ENCODE measurements at places on chromosomes 6 and 20. TPM values are rescaled to one million over a fixed set of nuclear protein-coding genes. Genes with fewer than 3 reads are reported as not detected.
A peak's percentile ranks its signal among the peaks of the same experiment; 100 is the strongest.

The GABRR1 gene
- not detected for total RNA-seq

The SMLR1 gene
- not detected for total RNA-seq

The NEDD9 gene
- 40.9 TPM for total RNA-seq

The BTN1A1 gene
- not detected for total RNA-seq

The MOXD1 gene
- not detected for total RNA-seq

The MUCL3 gene
- total RNA-seq: not detected

The MYBL2 gene
- 0.56 TPM for total RNA-seq

The GNAS-AS1 gene
- not detected for total RNA-seq

DNA sequence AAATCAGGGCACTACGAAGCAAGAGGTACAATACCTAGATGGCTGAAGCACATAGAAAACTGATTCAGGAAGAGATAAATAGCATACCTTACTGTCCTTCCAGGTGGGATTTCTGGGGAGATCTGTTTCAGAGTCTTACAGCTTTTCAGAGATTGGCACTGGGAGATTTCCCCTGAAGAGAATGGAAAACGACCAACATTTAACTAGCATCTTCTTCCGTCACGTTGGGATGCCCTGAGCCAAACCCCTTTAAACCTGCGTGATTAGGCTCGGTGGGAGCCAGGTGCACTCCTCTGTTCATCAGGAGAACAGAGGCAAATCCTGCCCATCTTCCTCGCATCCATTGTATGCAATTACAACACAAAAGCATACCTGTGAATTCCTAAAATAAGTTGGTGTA lies 614.5 kb downstream of the HDGFL1 start:
- no peaks in the 10 kb centered on the region for H3K4me1 ChIP-seq
- no peak overlapping the region for H3K27ac ChIP-seq
- DNase-seq: no peak
- no peaks in the 10 kb centered on the region for H3K27me3 ChIP-seq
- H3K36me3 ChIP-seq: no peaks in the 10 kb centered on the region

GRCh38 chr6:122068291-122068769 lies 331.1 kb upstream of the HSF2 start:
- no peak overlapping the region for H3K4me3 ChIP-seq
- no peaks in the 10 kb centered on the region for H3K4me1 ChIP-seq
- H3K36me3 ChIP-seq: no peaks in the 10 kb centered on the region
- no peaks in the 10 kb centered on the region for H3K27me3 ChIP-seq

DNA sequence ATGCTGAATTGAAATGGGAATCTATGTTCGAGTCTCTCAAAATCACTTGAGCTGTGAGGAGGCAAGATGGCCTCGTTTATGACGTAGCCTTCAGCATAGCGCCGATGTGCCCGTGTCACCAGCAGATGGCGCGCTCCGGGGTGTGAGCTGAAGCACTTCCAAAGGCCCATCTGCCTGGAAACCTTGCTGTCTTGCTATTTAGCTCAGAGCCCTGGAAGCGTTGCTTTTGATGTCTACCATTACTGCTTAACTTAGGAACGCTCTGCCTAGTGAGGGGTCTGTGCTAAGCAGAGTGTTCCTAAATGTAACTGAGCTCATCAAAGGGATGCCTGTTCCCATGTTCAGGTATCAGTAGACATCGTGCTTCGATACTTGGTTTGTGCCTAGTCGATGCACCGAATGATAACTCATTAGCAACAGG lies 67.7 kb downstream of the SYCP2L start:
- H3K4me3 ChIP-seq: no peak overlapping the region
- peaks cover 10% of the 10 kb centered on the region for H3K27me3 ChIP-seq
- H3K4me1 ChIP-seq: no peaks in the 10 kb centered on the region
- no peaks in the 10 kb centered on the region for H3K36me3 ChIP-seq

- DNase-seq: no peak
- H3K4me1 ChIP-seq: no peaks in the 10 kb centered on the region
- H3K36me3 ChIP-seq: no peaks in the 10 kb centered on the region
- no peaks in the 10 kb centered on the region for H3K27me3 ChIP-seq
- H3K4me3 ChIP-seq: no peak overlapping the region
These were observed 97.6 kb upstream of the DEFB112 start for GRCh38 chr6:50147371-50147770.

GRCh38 chr6:13454286-13455221 lies 32.8 kb downstream of the GFOD1 start:
- H3K27ac ChIP-seq: peak overlapping the region; percentile 6
- H3K36me3 ChIP-seq: no peaks in the 10 kb centered on the region
- H3K4me3 ChIP-seq: peak overlapping the region; percentile 12
- peak; percentile 63 for DNase-seq
- H3K27me3 ChIP-seq: no peaks in the 10 kb centered on the region

GRCh38 chr6:127347178-127347577 lies 3.8 kb upstream of the ECHDC1 start:
- peaks cover 17% of the 10 kb centered on the region for H3K4me1 ChIP-seq
- H3K4me3 ChIP-seq: no peak overlapping the region
- H3K27me3 ChIP-seq: no peaks in the 10 kb centered on the region
- H3K36me3 ChIP-seq: no peaks in the 10 kb centered on the region

DNA sequence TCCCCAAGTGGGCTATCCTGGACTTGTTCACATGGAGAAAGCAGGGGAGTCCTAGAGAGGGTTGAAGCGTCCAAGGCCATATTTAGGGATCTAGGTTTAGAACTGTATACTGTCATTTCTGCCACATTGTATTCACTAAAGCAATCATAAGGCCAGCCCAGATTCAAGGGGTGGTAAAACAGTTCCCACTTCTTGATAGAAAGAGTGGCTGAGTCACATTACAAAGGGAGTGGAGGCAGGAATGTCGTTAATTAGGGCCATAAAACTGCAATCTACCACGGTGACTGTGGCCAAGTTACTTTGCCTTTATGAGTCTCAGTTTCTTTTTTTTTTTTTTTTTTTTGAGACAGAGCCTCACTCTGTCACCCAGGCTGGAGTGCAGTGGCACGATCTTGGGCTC lies 7.4 kb upstream of the UBR2 start:
- no peak overlapping the region for H3K27ac ChIP-seq
- no peak overlapping the region for H3K4me3 ChIP-seq
- peaks cover 9% of the 10 kb centered on the region for H3K4me1 ChIP-seq
- H3K36me3 ChIP-seq: no peaks in the 10 kb centered on the region
- H3K27me3 ChIP-seq: no peaks in the 10 kb centered on the region
- DNase-seq: no peak

DNA sequence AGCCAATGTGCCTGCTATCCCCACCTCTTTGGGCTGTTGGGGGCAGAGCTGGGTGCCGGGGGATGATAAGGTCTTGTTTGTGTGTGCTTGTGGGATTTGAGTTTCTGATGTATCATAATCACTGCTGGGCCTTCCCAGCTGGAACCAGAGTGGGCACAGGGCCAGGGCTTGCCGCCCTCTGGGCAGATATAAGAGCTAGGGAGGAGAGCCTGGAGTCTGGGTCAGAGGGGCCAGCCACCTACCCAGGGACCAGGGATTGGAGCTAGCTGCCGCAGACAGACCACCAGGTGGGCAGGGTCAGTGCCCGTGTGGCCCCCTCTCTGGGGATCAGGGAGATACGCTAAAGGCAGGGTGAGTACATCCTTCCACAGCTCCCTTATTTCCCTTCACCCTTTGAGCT lies 3.1 kb upstream of the TLDC2 start:
- H3K36me3 ChIP-seq: no peaks in the 10 kb centered on the region
- no peak overlapping the region for H3K4me3 ChIP-seq
- H3K4me1 ChIP-seq: peaks cover 4% of the 10 kb centered on the region

DNA sequence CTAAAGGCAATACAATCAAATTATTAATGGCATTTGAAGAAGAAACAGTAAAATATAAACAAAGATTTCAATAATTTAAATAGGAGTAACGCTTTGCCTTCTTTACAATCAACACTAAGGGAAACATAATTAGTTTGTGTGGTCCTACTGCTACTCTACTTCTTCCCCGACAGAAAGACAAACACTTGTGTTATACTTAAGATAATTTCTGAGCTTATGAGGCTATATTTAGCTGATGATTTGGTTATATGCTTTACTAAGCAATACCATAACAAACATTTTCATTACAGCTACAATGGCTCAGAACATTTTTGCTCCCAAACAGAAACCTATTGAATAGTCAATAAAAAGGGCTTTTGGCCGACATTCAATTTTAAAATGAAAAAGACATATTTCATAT lies 1217.2 kb upstream of the GJE1 start:
- no peak for DNase-seq
- H3K4me1 ChIP-seq: no peaks in the 10 kb centered on the region
- no peak overlapping the region for H3K27ac ChIP-seq

DNA sequence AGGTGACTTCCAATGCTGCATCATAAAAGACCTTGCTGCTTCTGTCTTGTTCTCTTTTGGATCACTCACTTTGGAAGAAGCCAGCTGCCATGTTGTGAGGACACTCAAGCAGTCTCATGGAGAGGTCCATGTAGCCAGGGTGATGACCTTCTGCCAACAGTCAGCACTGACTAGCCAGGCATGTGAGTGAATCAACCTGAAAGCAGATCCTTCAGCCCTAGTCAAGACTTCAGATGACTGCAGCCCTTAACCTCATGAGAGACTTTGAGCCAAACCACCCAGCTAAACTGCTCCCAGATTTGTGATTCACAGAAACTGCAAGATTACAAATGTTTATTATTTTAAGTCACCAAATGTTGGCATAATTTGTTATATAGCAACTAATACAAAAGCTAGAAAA lies 86.0 kb upstream of the IYD start:
- H3K27ac ChIP-seq: no peak overlapping the region
- DNase-seq: no peak
- H3K4me3 ChIP-seq: no peak overlapping the region
- no peaks in the 10 kb centered on the region for H3K36me3 ChIP-seq
- peaks cover 14% of the 10 kb centered on the region for H3K27me3 ChIP-seq

DNA sequence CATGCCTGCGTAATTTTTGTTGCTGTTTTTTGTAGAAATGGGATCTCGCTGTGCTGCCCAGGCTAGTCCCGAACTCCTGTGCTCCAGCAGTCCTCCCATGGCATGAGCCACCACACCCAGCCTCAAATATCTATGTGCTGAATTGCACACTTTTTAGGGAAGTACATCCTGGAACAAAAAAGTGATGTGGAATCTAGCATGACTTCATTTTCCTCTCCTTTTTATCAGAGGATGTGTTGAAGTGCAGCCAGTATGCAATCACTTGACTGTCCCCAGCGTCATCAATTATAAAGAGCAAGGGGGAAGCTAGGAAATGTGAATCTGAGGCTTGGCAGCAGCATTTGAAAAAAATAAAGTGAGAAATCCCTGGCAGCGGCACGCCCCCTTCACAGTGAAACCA lies 6.4 kb upstream of the EXOC2 start:
- H3K27me3 ChIP-seq: no peaks in the 10 kb centered on the region
- no peaks in the 10 kb centered on the region for H3K4me1 ChIP-seq
- H3K36me3 ChIP-seq: no peaks in the 10 kb centered on the region
- H3K4me3 ChIP-seq: no peak overlapping the region
- no peak for DNase-seq

GRCh38 chr6:101595276-101595675 lies 201.8 kb downstream of the GRIK2 start:
- H3K4me1 ChIP-seq: no peaks in the 10 kb centered on the region
- DNase-seq: no peak
- no peak overlapping the region for H3K4me3 ChIP-seq
- H3K27ac ChIP-seq: no peak overlapping the region
- no peaks in the 10 kb centered on the region for H3K36me3 ChIP-seq
- H3K27me3 ChIP-seq: no peaks in the 10 kb centered on the region

GRCh38 chr20:50814438-50815161 lies 19.7 kb downstream of the BCAS4 start:
- no peak for DNase-seq
- no peak overlapping the region for H3K27ac ChIP-seq
- H3K27me3 ChIP-seq: no peaks in the 10 kb centered on the region
- peaks cover 34% of the 10 kb centered on the region for H3K4me1 ChIP-seq

- H3K4me3 ChIP-seq: no peak overlapping the region
- H3K27me3 ChIP-seq: peaks cover 14% of the 10 kb centered on the region
- DNase-seq: no peak
- no peak overlapping the region for H3K27ac ChIP-seq
- H3K4me1 ChIP-seq: no peaks in the 10 kb centered on the region
These were observed 16.1 kb upstream of the TMEM242 start for GRCh38 chr6:157339432-157339831.

DNA sequence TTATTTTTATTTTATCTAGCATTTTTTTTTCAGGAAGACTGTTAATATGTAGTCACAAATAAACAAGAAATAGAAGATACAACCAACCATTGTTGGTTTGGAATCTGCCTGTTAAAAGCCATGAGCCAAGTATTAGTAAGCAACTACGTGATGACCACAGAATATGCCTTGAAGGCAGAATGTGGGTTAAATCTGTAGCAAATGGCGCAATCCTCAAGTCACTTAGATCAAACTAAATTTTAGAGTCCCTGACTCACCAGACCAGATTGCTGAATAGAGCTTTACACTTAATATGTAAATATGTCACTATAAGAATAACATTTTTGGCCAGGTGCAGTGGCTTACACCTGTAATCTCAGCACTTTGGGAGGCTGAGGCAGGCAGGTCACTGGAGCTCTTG lies 800.1 kb upstream of the CITED2 start:
- no peaks in the 10 kb centered on the region for H3K27me3 ChIP-seq
- no peaks in the 10 kb centered on the region for H3K36me3 ChIP-seq
- H3K4me3 ChIP-seq: no peak overlapping the region
- DNase-seq: no peak
- H3K4me1 ChIP-seq: no peaks in the 10 kb centered on the region

DNA sequence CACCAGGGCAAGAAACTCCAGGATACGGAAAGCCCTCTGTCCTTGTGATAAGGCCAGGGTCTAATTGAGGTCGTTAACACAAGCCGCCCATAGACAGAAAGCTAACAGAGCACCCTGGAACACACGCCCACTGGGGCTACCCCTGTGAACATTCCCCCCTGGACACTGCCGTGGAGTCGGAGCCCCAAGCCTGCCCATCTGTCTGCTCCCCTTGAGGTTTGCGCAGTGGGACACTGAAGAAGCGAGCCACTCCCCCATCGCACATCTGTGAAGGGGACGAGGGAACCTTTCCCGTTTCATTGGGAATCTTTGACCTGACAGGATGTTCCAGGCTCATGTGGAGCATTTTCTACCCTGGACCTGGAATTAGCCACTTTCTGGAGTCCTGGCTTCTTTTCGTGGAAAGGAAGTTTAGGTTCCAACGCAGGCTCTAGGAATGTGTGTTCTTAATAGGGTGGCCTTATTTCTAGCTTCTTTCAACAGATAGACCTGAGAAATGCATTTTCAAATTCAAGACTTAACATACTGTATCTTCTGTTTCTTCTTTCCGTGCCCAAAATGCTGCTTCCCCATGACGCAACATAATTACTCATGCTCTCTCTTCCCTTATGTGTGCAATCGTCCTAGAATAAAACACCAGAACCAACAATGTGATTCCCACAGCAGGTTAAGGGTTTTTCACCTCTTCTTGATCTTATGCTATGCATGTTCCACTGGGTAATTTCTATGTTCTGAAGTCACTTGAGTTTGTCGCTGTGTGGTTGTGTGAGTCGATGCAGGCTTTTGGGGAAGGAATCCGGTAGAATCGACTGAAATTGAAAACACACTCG lies 161.1 kb downstream of the ERMARD start:
- no peak for DNase-seq
- H3K27ac ChIP-seq: no peak overlapping the region
- peaks cover 6% of the 10 kb centered on the region for H3K4me1 ChIP-seq
- H3K27me3 ChIP-seq: no peaks in the 10 kb centered on the region

- peaks cover 12% of the 10 kb centered on the region for H3K4me1 ChIP-seq
- H3K27me3 ChIP-seq: no peaks in the 10 kb centered on the region
- no peak overlapping the region for H3K4me3 ChIP-seq
- H3K27ac ChIP-seq: no peak overlapping the region
These were observed 30.8 kb downstream of the GNAS start for GRCh38 chr20:58883241-58883691.

- H3K4me1 ChIP-seq: no peaks in the 10 kb centered on the region
- no peaks in the 10 kb centered on the region for H3K36me3 ChIP-seq
- no peak overlapping the region for H3K4me3 ChIP-seq
- no peak overlapping the region for H3K27ac ChIP-seq
- no peak for DNase-seq
These were observed 261.0 kb upstream of the RIN2 start for GRCh38 chr20:19497064-19497463.
